ENCODE measurements at places on chromosomes 12 and 14.

GRCh38 chr14:71629765-71630492, 302.3 kb upstream of the RGS6 start:
- DNase-seq: no peak

GRCh38 chr12:68620519-68621471, 10.1 kb downstream of the RAP1B start:
- no peak for DNase-seq

GRCh38 chr12:124605150-124605882, 37.9 kb upstream of the NCOR2 start:
- no peak for DNase-seq

GRCh38 chr14:100011628-100012325, 53.4 kb upstream of the EVL start:
- DNase-seq: no peak

GRCh38 chr14:74472601-74473000, 20.5 kb downstream of the NPC2 start:
- DNase-seq: no peak

DNA sequence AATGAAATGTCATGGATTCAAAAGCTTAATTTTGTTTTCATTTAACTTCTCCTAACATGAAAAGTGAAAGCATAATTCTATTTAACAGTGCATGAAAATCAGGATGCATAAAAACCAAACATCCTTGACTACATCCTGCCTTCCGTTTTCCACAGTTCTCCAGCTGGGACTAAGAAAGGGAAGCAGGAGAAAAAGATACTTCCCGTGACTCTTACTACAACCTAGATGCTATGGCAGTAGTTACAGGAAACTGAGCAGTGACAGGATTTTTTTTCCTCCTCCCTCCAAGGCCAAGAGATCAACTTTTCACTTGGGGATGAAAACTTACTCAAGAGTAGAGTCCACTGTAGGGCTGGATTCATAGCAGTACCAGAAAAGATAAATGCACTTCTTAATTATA, 2.6 kb downstream of the EXOC5 start:
- DNase-seq: no peak

DNA sequence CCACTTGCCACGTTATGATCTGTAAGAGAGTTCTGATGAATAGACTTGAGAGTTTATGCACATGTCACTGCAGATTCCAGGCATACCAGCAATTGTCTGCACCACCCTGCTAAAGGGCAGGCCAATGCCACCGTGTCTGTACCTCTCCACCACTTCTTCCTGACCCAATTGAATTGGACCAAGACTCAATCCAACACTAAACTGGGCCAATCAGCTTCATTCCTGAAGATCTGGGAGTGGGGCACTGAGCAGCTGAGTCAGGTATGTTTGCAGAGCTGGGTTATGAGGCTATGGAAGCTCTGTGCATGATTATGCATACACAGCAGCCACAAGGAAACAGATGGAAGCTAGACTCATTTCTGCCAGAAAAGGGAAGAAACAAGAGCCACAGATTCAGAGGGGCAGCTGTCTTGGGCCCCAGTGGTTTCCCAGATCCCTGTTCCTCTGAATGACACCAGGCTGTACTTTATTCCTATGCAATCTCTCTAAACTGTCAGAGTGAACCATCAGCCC, 28.0 kb downstream of the DAO start:
- no peak for DNase-seq

DNA sequence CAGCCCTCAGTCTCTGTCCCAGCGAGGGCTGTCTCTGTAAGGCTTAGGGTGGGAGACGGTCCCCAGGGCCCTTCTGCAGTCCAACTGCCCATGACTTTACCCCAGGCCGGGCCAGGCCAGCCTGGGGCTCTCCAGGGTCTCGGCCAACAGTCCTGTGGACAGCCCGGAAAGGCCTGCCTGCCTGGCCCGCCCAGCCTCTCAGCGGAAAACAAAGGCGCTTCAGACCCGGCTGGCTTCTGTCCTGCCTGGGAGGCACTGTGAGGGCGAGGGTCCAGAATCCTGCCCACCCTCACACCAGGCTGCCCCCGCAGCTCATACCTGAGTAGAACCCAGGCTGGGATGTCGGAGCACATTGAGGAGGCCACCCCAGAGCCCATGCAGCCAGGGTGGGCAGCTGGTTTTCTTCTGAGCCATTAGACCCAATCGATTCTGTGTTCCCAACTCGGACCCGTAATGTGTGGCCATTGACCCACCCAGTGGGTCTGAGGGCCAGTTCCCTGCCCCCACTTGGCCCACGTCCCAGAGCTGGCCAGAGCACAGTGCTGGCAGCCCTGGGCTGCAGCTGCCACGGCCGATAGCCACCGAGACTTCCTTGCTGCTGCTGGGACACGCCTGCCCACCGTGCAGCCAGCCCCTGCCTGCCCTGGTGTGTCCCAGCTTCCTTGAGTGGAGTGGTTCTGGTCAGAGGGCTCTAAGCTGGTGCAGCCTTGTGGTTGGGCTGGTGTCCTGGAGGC, 1.6 kb downstream of the CRIP2 start:
- DNase-seq: no peak

- no peak for DNase-seq
Measured at GRCh38 chr12:111386885-111387284, 18.0 kb upstream of the PHETA1 start.

Data from stimulated activated effector memory CD8-positive, alpha-beta T cell treated with anti-CD3 and anti-CD28 coated beads, Interleukin-12 subunit alpha, Interleukin-12 subunit beta, amount 100 ng/mL, for 72 hours (primary cell).